ENCODE measurements at places on chromosomes 3 and 15.
A peak's percentile ranks its signal among the peaks of the same experiment; 100 is the strongest.

DNA sequence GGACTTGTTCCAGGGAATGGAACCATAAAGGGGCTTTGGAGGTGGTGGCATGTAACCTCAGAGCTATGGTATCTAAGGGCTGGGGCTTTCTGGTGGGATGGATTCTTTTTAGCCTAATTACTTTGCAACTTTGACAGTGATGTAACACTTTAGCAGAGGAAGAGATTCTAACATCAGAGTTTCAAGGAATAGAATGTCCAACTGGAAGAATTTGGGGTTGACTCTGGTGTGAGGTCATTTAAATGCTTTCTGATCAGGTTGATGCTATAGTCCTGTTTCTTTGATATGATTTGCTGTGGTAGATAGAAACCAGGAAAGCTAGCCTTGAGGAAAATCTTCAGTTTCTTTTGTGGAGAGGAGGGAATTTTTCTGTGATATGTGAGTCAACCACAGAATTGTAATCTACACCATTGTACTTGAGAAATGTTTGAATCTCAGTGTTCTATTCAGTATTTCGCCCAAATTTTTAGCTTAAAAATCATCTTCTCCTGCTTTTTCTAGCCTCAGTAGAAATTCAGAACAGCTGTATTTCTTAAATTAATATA lies 40.0 kb downstream of the ATP2C1 start:
- DNase-seq, result no peak

GRCh38 chr3:149026718-149027117 lies 35.4 kb downstream of the GYG1 start:
- no peak for DNase-seq

GRCh38 chr3:184338511-184338945 lies 1.1 kb downstream of the FAM131A start:
- no peak for DNase-seq

DNA sequence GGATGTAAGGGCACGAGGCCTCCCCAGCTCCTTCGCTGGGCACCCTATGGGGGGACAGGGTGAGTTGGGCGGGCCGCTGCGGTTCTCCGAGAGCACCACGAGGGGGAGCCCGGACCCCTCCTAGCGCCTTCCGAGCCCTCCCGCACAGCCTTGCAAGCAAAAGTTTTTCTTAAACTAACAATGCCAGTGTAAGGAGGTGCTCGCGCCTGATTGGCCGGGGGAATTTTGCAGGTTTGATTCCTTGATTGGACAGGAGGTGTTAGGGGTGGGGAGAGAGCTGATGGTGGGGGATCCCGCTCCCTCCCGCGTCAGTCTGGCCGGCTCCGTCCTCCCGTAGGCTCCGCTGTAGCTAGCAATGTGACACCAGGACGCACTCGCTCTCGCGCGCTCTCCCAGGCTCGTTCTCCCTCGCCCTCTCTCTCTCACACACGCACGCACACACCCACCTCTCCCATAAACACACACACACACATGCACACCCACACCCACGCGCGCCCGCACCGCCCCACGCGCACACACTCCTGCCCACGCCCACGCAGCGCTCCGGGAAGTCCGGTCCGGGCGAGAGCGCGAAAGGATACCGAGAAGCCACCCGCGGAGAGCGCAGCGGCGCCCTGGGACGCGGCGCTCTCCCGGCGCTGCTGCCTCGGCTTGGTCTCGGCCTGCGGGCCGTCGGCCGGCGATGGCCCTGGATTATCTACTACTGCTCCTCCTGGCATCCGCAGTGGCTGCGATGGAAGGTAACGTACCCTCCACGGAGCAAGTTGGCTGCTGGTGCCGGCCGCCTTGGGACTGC lies at the start of gene EPHB1:
EPHB1 (plus strand) TSS at position 311 of the 796 bp plus-strand sequence.
- peak; percentile 72 for DNase-seq

DNA sequence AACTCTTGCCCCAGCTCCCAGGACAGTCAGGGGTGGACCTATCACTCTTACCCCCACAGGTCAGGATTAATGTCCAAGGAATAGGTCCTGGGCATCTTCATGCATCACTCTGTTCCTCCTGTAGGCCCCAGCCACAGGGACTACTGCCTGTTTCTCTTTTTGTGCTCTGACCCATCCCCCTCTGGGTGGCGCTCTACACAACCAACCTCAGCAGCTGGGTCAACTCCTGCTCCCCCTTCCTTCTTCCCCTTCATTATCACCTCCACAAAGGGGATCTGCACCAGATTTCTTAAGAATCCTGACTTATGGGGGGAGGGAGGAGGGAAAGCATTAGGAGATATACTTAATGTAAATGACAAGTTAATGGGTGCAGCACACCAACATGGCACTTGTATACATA lies 12.2 kb upstream of the TRANK1 start:
- DNase-seq, result no peak

DNA sequence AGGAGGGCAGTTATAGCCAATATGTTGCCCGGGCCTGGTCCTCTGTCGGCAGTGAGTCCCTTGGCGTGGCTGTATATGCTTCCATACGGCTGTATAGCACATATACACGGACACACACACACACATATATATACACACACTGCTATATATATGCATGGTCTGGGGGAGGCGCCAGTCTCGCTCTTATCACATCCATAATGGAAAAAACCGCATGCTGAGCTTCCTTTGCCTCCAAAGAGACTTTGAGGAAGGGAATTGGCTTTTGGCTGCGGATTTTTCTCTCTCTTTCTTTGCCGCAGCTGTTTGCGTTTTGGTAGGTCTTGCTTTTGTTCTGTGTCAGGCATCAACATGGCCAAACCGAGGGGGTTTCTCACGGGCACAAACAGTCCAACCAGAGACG lies 11.3 kb upstream of the TMEM115 start:
- DNase-seq, result no peak

GRCh38 chr3:73378207-73378606 lies 246.5 kb downstream of the PDZRN3 start:
- no peak for DNase-seq

- peak; percentile 76 for DNase-seq
Observed at GRCh38 chr15:40769274-40770146, at the start of gene C15orf62. C15orf62 (plus strand) TSS chr15:40769980; CDS start chr15:40770496, 516 bp downstream.

- no peak for DNase-seq
Observed at GRCh38 chr15:38401701-38402100, 52.2 kb upstream of the FAM98B start.

DNA sequence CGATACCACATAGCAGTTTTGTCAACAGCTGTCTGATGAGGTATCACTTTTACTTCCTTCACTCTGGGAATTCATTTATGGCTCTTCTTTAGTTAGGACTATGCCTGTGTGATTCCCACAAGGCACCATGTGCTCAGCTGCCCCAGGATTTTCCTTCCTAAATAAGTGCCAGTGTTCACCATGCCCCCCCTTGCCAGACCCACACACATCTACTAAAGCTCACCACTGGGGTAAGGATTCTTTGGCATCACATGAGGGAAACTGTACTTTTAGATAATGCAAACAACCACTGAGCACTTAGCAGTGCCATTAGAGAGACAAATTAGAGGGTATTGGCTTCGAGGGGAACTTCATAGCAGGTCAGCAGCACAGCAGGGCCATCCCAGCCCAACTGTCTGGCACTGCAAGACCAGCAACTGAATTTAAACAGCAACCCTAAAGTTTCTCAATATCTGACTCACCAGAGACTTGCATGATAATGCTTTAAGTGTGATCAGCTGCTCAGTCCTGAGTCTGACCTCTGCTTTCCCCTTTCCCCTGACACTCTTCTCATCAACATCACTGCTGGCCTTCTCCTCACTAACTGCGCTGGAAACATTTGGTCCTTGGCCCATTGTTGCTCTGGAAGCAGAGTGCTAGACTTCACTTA lies 114.3 kb downstream of the STAC start:
- DNase-seq, result peak; percentile 20

DNA sequence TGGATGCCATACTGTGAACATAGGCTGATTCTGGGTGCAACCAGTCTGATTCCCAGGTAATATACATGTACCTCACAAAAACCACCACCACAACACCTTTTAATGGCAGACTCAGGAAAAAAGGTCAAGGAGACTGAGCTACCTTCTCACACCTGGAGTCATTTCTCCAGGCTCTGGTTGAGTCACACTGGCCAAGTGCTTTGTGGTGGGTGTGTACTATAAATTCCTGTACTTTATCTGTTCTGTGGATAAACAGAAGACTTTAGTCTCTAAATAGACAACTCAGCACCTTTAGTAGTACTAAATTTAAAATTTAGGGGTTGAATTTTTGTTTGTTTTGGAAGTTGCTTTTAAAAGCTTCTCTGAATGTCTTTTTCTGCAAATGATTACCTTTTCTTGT lies 46.7 kb downstream of the TOP2B start:
- no peak for DNase-seq

- no peak for DNase-seq
Observed at GRCh38 chr3:66261355-66261754, 40.6 kb downstream of the SLC25A26 start.

- DNase-seq, result no peak
Observed at GRCh38 chr3:114338651-114339357, 45.0 kb downstream of the TIGIT start.

GRCh38 chr15:27796405-27797320 lies 302.5 kb downstream of the OCA2 start:
- DNase-seq, result no peak

- no peak for DNase-seq
Observed at GRCh38 chr3:150146991-150147761, 176.5 kb upstream of the PFN2 start.

GRCh38 chr3:123002100-123002748 lies 25.3 kb downstream of the SEMA5B start:
- DNase-seq, result no peak

DNA sequence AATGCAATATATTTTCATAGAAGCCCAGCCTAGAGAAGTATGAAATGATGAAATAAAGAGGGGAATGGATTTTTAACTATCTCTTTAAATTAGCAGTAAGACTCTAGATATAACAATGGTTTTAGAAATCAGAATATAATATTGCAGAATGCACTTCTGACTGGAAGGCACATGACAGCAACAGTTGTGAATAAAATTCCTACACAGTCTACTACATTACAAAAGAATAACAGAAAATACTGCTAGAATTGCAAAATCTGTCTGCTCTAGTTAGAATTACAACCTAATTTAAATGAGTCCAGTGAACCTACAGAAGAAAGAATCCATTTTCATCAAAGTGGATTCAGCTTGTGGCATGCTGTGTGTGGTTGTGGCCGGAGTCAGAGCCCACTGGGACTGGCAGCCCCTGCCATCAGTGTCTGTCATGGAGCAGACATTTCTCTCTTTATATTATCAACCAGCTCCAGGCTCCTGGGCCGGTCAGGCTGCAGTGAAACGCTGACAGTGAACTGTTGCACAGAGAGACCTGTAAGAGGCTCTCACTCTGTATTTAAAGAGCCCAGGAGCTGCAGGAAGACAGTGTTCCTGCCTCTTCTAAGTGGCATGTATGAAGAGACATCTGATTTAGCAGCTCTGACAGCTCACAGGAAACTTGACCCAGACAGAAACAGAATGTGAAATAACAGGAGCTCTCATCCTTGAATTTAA lies 1523.8 kb upstream of the CADM2 start:
- no peak for DNase-seq

GRCh38 chr15:89125088-89125826 lies 37.0 kb downstream of the ABHD2 start:
- DNase-seq, result no peak

GRCh38 chr3:56593455-56594158 lies 36.6 kb downstream of the CCDC66 start:
- no peak for DNase-seq

DNA sequence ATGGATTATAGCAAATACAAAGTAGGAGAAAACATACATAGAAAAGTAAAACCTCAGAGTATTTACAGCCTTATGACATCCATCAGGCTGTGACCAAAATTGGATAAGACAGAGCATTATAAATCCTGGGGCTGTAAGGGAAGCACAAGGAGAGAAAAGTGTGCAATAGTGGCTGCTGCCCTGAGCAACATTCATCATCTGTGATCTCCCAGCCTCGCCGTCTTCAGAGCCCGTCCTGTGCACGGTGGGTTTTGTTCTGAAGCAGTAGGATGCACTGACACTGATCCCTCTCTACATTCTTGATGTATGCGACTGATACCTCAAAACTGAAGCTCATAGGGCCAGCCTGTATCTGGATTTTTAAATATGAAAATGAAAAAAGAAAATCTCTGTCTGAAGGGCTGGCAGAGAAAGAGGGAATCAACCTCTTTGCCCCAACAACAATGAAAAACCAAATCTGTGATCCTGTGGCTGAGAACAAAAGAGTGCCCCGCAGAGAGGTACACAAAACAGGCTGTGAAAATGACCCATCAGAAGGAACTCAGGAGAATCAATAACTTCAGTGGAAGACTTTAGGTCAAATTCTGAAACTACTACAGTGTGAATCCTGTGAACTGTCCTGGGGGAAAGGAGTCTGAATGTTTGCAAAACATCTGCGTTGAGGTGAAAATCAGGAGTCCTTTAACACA lies 8.2 kb upstream of the RTP4 start:
- DNase-seq, result no peak

GRCh38 chr3:129638481-129638880 lies 32.0 kb upstream of the PLXND1 start:
- DNase-seq, result no peak

GRCh38 chr15:28977377-28978010 lies 91.7 kb downstream of the APBA2 start:
- no peak for DNase-seq

- no peak for DNase-seq
Observed at GRCh38 chr3:172247525-172248274, 200.6 kb downstream of the GHSR start.

DNA sequence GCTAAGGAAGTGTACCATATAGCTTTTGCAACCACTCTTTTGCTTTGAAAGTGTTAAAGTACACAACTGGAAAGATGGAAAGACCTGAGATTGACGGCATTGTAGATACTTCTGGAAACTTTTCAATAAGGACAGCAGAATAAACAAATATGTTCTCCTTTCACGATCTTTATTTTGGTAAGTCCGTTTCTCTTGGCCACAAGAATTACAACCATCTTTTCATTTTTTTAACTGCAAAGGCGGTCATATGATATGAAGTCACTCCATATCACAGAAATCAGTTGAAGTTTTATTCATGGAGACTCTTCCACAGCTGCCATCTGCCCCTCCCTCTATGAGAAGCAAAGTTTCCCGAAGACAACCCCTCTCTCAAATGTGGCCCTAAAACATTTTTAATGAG lies 303.4 kb upstream of the ICE2 start:
- DNase-seq, result no peak

GRCh38 chr3:99114565-99115291 lies 213.2 kb upstream of the DCBLD2 start:
- no peak for DNase-seq

DNA sequence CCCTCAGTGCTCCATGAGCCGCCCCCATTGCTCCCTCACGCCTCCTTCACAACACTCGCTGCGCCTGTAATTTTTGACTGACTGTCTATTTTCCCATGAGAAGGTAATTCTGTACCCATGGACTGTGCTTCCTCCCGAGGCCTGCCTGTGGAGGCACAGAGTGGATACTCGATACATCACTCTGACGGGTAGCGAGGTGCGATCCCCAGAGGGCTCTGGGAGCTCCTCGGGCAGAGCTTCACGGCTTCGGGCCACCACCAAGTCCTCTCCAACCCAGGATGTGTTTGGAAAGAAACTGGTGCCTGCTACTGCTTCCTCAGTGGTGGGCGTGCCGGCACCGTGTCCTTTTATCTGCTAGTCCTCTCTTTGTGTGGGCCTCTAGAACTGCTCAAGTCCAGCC lies 108.6 kb upstream of the DLG1 start:
- no peak for DNase-seq

Measured in colonic mucosa (tissue), 4 donors.